NCI-H1048 (cell line): ENCODE measurements at places on chromosomes 11 and 22.

- DNase-seq, result no peak
Observed at GRCh38 chr22:29816980-29817379, 21.1 kb downstream of the ASCC2 start.

GRCh38 chr22:20542736-20543135, 35.3 kb downstream of the MED15 start:
- no peak for DNase-seq

- no peak for DNase-seq
Observed at GRCh38 chr11:20060181-20060580, 100.1 kb downstream of the DBX1 start.

- DNase-seq, result no peak
Observed at GRCh38 chr22:26271427-26271826, 102.2 kb downstream of the SEZ6L start.

DNA sequence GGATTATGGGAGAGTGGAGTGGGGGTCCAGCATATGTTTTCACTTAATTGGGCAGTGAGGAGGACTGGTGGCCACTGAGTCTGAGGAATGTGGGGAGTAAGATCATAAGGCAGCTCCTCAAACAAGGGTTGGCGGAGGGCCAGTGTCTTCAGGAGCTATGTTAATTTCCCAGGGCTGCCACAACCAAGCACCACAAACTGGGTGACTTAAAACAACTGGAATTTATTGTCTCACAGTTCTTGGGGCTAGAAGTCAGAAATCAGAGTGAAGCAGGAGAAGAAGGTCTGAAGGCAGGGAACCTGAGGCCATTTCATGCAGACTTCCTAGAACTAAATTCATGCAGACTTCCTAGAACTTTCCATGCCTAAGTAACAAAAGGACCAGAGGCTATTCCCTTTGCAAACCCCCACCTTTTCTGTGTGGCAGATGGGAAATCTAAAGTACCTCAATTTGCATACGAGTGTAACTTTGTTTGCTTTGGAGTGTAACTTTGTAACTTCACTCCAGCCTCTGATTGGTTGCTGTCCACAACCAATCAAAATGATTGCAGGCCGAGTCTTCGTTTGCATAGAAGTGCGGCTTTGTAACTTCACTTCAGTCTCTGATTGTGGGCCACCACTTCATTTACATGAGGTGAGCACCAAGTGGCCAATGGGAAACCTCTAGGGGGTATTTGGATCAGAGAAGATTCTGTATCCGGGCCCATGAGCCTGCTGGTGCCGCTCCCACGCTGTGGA, 50.5 kb upstream of the ZBED5 start:
- peak; percentile 64 for DNase-seq

- no peak for DNase-seq
Observed at GRCh38 chr11:35040221-35040942, 98.6 kb upstream of the CD44 start.

DNA sequence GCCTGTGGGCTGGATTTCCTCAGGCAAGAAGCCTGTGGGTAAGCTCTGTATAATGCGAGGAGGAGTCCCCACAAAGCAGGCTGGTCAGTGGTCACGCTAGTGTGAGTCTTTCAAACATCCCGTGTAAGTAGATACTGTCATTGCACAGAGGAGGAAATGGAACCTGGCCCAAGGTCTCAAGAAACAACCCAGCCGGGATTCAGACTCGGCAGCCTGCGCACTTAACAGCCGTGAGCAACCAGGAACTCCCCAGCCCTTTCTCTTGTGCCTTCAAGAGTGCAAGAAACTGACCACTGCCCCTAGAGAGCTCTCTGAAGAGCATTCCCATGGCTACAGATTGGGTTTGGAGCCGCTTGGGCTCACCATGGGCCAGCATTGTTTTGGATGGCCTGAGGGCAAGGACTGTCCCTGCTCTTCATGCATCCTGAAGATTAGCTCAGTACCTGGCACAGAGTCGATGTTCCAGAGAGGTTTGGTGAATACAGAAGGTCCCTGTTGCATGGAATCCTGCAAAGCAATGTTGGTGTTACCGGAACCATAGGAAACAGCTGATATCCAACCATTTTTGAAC, 6.0 kb downstream of the MPST start:
- DNase-seq, result no peak

DNA sequence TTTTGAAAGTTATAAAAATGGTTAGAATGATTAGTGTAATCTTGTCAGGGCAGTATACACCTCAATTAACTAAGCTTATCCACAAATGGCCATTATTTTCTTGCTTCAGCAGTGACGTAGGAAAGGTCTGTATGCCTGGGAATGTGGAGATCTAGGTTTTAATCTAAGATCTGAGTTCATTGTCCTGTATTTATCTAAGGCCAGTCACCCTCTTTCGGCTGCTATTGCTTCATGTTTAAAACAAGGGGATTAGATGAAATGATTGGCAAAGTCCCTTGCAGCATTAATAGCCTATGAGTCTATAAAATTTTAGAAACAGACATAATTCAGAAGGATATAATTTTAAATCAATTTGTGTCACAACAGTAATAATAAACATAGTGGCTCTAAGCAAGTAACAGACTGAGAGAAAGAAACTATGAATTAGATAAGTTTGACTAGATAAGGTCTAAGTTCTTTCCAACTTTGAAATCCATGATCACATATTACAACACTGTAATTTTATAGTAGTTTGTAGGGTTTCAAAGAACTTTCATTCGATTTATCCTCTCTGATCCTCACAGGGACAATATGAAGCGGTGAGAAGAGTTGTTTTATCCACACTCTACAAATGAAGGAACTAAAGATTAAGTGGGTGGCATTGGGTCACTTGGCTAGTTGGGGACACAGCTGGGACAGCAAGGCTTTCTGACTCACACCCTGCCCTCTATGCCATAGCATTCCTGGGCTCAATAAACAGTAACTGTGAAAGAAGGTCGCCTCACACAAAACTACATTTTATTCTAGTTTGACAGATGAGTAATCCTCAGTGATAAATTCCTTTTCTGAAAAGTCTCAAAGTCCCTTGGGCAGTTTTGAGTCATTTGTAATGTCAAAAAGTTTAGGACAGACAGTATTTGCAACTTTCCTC, 60.6 kb upstream of the RDX start:
- DNase-seq, result no peak

GRCh38 chr11:27678242-27678641, 22.0 kb downstream of the BDNF start:
- DNase-seq, result no peak

GRCh38 chr11:76564364-76564763, 106.2 kb downstream of the LRRC32 start:
- DNase-seq, result no peak

DNA sequence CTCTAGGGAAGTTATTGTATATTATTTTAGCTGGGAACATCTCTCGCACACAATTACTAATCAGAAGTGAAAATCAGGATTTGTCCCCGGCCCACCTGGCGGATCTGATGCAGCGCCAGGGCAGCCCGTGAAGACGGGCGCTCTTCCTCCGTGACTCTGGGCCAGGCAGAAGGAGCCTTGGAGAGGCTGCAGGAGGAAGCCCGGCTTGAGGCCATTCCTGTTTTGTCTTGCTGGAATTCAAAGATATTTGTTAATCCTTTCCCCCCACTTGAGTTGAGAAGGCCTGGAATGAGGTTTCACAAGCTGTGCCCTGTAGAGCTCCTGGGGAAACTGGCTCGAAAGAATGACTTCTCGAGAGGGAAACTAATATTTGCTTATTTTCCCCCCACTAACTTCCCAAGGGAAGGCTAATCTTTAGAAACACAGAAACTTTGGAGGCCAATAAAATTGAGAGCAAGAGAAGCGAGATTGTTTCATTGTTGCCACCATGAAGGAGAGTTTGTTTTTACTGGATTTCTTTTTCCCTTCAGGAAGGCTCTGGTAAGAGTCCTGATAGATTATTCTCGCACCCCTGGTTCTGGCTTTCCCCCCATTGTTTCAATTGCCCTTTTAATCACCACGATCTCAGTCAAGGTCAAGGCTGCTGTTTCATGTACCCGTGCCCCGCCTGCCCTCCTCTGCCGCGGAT, 92.8 kb upstream of the SEPTIN5 start:
- no peak for DNase-seq

GRCh38 chr11:16773981-16774935, 35.8 kb downstream of the C11orf58 start:
- no peak for DNase-seq

DNA sequence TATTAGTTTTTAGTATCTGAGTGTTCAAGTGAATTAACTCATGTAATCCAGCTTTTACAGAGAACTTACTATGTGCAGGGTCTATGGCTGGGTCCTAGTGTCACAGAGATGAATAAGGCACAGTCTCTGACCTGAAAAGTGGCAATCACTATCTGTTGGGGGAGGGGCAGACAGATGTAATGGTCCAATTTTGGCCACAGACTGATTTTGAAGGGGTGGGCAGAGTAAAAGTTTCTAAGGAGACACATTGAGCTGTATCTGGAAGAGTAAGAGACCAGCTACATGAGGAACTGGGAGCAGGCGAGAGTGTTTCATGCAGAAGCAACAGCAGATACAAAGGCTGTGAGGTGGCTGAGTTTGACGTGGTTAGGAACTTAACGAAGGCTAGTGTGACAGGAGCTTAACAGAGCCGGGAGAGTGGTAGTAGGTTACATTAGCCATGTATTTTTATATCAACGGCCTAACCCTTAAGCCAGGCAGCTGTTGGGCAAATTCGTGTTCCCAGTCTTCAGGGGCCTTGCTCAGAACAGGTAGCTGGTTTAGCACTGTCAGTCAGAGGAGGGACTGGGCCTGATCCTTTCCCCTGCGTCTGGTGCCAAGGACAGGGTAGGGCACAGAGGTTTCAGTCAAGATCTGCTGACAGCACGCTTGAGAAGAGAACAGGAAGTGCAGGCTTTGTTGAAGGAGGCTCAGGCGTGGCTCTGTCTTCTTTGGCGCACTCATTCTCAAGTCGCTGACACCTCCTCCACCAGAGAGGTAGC, 1.4 kb upstream of the STIM1 start:
- DNase-seq, result no peak

DNA sequence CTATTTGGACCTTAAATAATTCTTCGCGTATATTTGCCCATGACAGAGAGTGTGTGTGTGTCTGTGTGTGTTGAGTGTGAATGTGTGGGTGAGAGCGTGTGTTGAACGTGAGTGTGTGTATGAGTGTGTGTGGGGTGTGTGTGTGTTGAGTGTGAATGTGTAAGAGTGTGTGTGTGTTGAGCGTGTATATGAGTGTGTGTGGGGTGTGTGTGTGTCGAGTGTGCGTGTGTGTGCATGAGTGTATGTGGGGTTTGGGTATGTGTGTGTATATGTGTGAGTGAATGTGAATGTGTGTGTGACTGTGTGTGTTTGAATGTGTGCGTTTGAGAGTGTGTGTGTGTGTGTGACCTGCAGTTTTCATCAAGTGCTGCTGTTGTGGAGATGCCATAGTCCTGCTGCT, 26.8 kb downstream of the GAL start:
- no peak for DNase-seq

DNA sequence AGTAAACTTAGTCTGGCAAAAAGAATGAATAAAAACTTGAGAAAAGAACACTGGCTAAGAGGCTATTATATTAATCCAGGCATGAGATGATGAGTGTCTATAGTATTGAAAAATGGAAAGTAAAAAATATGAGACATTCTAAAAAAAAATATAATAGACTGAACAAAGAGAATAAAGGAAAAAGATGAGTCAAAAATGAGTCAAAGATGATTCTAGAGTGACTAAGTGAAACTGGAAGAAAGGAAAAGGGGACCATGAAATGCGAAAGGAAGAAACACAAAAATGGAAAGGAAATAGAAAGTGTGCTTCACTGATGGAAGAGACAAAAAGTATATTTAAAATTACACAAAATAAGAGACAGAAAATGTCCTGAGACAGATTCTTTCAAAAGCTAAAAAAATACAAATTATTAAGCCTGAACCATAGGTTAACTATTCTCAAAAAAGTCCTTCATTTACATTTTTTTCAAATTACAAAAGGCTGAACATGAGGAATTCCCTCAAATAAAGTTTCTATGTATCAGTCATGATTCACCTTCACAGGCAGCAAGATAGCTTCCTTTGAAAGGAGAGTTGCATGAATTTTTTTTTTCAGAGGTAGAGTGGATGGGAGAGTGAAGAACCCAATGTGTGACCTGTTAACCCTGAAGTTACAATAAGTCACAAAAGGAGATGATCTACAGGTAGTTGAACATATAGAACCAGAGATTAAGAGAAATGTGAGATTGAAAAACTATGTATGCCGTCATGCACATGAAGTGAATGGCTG, 75.2 kb downstream of the EIF3M start:
- DNase-seq, result no peak

DNA sequence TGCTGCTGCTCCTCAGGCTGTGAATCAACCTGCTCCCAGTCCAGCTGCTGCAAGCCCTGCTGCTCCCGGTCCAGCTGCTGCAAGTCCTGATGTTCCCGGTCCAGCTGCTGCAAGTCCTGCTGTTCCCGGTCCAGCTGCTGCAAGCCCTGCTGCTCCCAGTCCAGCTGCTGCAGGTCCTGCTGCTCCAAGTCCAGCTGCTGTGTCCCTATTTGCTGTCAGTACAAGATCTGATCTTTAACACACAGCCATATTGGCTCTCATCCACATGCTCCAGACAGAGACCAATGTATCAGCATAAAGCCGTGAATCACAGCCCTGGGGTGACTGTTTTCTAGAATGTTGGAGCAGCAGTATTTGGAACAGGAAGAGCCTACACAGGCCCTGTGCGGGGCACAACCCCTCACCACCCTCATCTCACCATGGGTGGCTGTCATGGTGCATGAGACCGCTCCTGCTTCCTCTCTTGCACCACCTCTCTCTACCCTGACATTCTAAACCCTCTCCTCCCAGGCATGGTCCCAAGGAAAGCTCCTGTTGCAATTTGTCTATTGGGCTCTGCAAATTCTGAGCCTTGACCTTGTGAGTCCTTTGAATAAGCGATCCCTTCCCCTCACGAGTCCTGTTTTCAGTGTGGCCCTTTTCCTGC, 3.5 kb downstream of the KRTAP5-10 start:
- no peak for DNase-seq

GRCh38 chr11:15158351-15159015, 43.8 kb downstream of the INSC start:
- DNase-seq, result no peak

DNA sequence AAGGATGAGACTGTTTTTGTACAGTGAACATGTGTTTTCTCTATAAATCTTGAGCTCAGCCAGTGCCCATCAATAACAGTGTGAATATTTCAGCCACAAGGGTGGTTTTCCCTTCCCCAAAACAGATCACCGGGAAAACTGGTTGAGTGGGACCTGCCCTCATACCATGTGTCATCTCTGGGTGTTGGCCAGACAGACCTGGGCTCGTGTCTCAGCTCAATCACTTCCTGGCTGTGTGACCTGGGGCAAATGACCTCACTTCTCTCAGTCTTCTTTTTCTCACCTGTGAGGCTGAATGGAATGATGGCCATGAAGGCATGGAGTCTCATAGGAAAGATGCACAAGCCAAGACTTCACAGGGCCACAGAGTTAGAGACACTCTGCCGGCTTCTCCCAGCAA, 74.7 kb downstream of the COMMD9 start:
- DNase-seq, result no peak
